Stimulated activated CD8-positive, alpha-beta memory T cell treated with anti-CD3 and anti-CD28 coated beads, Interleukin-7, amount 100 ng/mL, for 1 hour (primary cell): ENCODE measurements at places on chromosomes 7 and 10.

DNA sequence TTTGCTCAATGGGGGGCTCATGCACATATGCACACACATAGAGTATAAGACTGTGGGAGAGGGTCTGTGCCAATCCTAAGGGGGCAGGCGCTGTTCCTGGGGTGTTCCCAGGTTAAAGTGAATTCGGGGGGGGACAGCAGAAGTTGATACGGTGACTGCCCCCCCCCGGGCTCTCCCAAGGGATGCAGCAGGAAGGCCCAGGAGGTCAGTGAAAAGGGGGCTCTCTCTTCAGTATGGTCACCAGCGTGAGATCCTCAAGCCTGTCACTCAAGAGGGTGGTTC lies 32.4 kb downstream of the SPDYE6 start:
- DNase-seq: no peak

DNA sequence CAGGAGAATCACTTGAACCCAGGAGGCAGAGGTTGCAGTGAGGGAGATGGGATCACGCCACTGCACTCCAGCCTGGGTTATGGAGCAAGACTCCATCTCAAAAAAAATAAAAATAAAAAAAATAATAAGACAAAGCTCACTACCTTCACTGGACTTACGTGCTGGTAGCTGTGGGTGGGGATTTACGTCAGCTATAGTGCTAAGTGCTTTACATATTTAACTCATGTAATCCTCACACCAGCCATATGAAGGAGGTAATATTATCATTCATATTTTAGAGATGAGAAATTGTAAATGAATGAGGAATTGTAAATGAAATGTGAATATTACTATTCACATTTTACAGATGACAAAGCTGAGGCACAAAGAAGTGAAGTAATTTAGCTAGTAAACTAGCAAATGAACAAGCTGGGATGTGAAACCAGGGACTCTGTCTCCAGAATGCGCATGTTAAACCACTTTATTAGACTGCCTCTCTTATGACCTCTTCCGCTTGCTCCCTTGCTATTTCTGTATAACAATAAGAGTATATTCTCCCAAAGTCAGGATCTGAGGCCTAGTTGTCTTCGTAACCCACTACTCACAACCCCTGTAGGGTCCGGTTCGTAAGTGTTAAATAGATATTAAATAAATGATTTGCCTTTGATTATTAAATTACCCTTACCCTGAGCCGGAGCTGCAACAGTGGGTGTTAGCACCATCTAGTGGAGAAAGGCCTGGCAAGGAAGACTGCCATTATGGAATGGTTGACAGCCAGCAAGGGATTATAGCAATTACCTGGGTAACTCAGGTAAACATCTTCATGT lies 70.2 kb downstream of the HTR7 start:
- DNase-seq: no peak

DNA sequence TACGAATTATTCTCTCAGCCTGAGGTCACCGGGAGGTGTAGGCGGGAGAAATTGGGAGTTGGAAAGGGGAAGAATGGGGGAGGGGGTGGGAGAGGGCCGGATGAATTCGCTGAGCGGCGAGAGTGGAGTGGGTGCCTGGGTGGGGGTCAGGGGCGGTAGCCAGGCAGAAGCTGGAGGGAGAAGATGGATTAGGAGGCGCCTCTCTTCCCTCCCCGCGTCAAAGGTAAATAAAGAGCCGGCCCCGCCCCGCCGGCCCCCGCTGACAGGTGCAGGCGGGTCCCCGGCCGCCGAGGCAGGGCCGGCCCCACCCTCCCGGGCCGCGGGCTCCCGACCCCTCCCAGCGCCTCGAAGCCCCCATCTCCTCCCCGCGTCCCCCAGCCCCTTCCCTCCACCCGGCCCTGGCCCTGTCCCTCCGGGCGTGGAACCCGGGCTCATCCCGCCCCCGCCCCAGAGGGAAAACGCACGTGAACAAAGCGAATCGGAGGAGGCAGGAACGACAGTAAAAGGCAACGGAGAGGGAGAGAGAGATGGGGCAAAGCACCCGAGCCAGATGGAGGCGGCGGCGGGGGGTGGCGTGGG lies 872 bp downstream of the FAM131B start:
- DNase-seq: no peak

DNA sequence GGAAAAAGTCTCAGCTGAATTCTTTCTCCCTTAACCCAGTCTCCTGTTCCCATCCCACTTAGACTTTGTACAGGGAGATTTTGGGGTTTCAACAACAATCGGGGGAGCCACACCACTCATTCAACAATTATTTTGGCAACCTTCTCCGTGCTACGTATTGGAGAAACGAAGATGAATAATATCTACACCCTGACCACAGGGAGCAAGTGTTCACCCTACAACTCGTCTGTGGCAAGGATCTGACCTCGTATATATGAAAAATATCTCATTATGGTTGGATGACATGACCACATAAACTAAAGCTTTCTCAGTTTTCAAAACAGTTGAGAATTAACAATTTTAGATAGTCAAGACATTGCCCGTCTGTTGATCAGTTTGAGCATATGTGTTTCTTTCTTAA lies 302.1 kb downstream of the CACNA2D1 start:
- DNase-seq: no peak

DNA sequence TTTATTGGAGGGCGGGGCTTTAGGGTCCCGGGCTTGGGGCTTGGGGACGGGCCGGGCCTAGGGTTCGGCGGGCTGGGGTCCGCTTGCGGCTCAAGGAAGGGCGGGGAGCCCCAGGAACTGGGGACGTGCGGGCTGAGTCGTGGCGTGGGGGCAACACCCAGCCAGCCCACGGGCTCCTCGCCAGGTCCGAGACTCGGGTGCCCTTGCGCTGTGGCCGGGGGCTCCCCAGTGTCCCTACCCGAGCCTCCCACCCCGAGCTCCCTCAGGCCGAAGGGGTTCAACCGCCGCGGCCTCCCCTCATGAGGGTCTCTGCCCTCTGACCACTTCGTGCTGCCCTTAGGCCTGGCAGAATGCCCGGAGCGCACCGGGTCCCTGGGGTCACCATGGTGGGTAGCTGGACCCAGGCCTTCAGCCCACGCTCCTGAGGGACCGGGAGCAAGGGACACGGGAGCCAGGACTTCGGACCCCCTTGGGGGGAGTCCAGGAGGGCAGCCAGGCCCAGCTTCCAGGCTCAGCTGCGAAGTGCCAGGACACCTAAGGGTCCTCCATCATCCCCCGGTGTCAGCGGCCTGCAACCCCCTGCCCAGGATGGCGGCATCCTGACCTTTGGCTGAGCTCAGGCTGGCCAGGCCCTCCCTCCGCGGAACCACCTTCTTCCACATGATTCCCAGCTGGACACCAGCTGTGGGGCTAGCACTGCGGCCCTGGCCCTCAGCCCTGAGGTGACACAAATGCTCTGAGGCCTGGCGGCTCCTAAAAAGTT lies 524 bp upstream of the FUOM start:
- no peak for DNase-seq

- no peak for DNase-seq
These were observed 458.3 kb downstream of the PLXDC2 start for GRCh38 chr10:20274571-20274970.

DNA sequence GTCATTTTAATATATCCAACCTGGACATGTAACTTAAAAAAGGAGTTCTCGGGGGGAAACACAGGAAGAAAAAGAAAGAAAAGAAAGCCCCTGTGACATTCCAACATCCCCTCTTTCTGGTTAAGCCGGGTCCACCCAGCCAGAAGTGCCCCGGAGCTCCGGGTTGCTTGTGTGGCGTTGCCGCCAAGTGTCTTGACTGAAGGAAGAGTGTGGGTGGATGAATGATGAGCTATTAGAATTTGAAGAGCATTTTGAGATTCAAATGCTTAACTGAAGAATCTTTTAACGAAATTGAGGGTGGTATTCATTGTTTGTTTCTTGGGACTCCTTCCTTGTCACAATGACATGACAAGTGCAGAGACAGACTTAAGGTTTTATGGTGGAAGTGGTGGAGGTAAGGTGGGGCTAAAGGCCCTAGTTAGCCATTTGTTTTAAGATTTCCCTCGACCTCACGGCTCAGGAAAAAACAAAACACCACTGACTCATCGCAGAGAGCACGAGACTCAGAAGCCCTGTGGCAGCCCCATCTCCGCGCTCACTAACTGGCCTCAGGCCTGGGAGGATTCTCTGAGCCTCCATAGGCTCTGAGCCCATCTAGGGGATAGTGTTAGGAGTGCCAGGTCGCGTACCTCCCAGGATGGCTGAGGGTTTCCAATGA lies 1.8 kb upstream of the GLI3 start:
- no peak for DNase-seq

GRCh38 chr10:1363446-1364121 lies 307.4 kb downstream of the WDR37 start:
- no peak for DNase-seq

DNA sequence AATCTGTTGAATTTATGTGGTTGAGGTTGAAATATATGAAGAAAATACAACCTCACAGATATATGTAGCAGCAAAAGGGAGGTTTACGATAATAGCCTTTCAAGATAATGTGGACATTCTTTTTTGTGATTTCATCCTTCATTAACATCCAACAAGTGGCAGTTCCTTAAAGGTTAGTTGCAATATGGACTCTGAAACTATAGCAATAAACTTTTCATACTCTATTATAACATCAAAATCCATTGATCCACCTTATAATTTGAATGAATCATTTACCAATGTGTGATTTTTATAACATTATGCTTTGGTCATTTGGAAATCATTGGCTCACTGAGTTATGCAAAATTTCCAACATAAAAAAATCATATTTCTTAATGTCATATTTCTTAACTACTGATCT lies 200.8 kb upstream of the CSTF2T start:
- no peak for DNase-seq

- DNase-seq: no peak
These were observed 19.1 kb downstream of the ZFAND4 start for GRCh38 chr10:45653454-45653853.
